ENCODE measurements at places on chromosomes 12 and 14. TPM values are rescaled to one million over a fixed set of nuclear protein-coding genes. Genes with fewer than 3 reads are reported as not detected.

Gene CLEC7A
- not detected for total RNA-seq

Gene MAP3K9
- total RNA-seq = 0.57 TPM

Gene CD4
- total RNA-seq = not detected

Gene DEGS2
- total RNA-seq = under 0.01 TPM

Gene CLEC4D
- not detected for total RNA-seq

Gene MLXIP
- 26.1 TPM for total RNA-seq

Gene LMO3
- not detected for total RNA-seq

Gene PAPLN
- total RNA-seq = 10.1 TPM

Gene A2M
- 37.6 TPM for total RNA-seq

Gene TC2N
- not detected for total RNA-seq

Gene ASB2
- not detected for total RNA-seq

Gene ANO4
- not detected for total RNA-seq

Gene RBM25
- total RNA-seq = 61.5 TPM

Gene EID3
- 11.4 TPM for total RNA-seq

Gene CISTR
- not detected for total RNA-seq

Gene CD163L1
- total RNA-seq = 15.0 TPM

Gene NPAS3
- 0.33 TPM for total RNA-seq

Gene CLEC2A
- not detected for total RNA-seq

Gene SLC25A47
- 0.33 TPM for total RNA-seq

Gene CNIH1
- total RNA-seq = 164 TPM
